ENCODE measurements at places on chromosomes 6 and 20.
A peak's percentile ranks its signal among the peaks of the same experiment; 100 is the strongest.

- DNase-seq, result no peak
Observed at GRCh38 chr6:29744131-29744530, 20.9 kb downstream of the HLA-F start.

DNA sequence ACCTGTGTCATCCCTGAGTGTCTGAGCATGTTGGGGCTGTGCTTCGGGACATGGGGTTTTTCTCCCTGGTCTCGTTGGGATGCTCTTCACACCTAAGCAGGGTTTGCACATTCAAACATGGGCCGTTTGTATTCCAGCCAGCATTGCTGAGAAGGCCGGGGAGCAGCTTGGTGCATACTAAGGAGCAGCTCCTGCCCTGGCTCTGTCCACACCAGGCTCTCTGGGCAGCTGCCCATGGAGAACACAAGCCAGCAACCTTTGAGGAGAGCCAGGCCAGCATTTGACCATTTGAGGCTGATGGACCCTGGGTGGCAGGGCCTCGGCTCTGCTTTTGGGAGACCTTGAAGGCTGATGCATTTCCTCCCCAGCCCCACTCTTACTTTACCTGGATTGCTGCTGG lies 92.1 kb downstream of the PHACTR3 start:
- DNase-seq, result no peak

- DNase-seq, result no peak
Observed at GRCh38 chr20:63574829-63575743, 1.0 kb upstream of the HELZ2 start.

DNA sequence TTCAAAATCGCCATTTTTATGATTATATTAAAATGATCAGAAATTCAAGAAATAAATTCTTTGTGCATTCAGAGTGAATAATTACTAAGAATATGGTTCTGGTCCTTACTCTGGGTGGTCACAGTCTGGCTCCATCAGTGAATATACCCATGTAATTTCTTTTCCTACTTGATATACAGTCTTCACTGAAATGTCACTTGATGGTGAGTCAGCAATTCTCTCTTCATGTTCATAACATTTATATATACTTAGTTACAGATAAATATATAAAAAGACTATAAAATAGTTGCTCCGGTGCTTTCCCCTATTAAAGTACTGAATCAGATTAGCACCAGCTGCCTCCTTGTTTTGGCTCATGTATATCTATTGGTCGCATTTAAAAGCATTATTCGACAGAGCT lies 56.4 kb upstream of the MTRF1L start:
- peak; percentile 13 for DNase-seq

- peak; percentile 30 for DNase-seq
Observed at GRCh38 chr6:44217332-44218143, 812 bp downstream of the MYMX start.

DNA sequence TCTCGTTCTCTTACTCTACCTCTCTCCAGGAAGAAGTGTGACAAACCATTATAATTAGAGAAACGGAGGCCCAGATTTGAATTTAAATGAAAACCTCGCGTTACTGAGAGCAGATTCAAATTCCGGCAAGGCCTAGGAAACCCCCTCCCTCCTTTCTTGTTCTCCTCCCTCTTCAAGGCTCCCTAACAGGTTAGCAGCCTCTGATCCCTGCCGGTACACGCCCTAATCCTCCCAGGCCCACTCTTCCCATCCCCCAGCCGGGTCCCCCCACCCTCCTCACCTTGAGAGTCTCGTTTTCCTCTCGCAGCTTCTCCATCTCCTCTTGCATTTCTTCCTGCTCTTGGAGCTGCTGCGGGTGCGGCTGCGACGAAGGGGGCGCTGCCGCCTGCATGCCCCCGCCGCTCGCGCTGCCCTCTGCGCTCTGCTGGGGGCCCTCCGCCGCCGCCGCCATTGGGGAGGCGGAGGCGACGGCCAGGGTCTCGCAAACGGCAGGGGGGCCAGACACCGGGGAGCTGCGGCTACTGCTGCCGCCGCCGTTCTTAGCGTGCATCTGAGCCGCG lies 3.8 kb downstream of the MTCL3 start:
- DNase-seq, result peak; percentile 56

DNA sequence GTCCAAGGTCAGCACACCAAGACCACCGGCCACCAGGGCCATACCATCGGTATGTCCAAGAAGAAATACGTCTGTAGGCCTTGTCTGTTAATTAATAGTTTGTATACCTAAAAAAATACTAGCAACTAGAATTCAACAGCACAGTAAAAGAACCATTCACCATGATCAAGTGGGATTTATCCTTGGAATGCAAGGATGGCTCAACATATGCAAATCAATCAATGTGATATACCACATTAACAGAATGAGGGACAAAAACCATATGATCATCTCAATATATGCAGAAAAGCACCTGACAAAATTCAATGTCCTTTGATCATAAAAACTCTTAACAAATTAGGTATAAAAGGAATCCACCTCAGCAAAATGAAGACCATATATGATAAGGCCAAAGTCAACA lies 24.4 kb downstream of the RPP40 start:
- no peak for DNase-seq

DNA sequence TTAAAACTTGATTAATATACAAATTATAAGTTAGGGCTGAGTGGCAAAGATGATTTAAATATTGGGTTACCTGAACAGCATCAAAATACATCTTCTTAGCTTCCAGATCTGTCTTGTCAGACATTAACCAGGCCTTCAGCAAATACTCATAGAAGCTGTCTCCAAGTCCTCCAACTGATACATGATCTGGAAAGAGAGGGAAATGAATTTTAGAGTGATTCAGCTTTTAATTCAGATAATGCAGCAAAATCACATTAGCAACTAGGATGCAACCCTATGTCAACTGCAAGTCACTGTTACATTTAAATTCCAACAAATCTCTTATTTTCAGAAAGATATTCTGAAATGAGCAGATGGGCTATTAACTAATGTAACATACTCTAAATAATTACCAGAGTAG lies 115.2 kb upstream of the FAM184A start:
- DNase-seq, result no peak

- DNase-seq, result no peak
Observed at GRCh38 chr6:15369838-15370237, 124.0 kb downstream of the JARID2 start.

- peak; percentile 20 for DNase-seq
Observed at GRCh38 chr6:129893640-129894039, 32.5 kb upstream of the TMEM244 start.

- no peak for DNase-seq
Observed at GRCh38 chr6:134911547-134911946, 38.4 kb downstream of the ALDH8A1 start.

- no peak for DNase-seq
Observed at GRCh38 chr6:124941259-124941658, 21.0 kb upstream of the RNF217 start.

DNA sequence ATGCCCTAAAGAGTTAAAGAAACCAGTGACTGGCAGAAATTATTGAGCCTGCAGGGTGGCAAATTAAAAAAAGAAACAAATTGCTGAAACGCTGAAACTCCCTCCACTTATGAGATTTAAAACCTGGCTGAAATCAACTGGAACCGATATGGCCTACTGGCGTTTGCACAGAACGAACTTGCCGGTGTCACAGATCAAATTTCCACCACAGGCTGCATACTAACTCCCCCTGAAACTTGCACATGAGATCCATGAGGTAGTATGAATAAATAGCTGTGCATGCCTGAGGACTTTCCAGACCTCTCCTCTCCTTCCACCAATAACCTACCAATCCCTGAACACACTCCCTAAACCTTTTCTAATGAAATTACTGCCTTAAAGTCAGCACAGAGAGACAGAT lies 150.4 kb downstream of the RNGTT start:
- no peak for DNase-seq

GRCh38 chr6:148972481-148972880 lies 225.7 kb downstream of the UST start:
- peak; percentile 85 for DNase-seq

- peak; percentile 84 for DNase-seq
Observed at GRCh38 chr6:43926634-43927531, 156.9 kb downstream of the VEGFA start.

GRCh38 chr6:35096129-35096862 lies 44.8 kb downstream of the TCP11 start:
- DNase-seq, result peak; percentile 95

GRCh38 chr6:137216106-137216505 lies 3.1 kb downstream of the IFNGR1 start:
- no peak for DNase-seq

DNA sequence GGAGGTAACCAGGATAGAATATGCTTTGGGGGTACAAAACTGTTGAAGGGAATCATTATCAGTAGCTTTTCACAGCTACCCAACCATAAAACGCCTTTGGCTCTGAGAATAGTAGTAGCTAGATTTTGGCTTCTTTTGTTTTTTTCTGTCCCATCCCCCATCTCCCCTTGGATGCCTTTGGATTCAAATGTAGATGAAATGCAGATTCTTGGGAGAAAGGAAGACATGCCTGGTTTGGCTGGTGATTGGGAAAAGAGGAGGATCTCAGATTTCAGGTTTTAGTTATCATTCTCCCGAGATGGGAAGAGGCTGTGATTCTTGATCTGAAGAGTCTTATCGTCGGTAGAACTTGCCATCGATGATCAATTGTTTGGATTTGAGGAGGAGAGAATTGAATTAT lies 3.5 kb upstream of the CDYL start:
- no peak for DNase-seq

DNA sequence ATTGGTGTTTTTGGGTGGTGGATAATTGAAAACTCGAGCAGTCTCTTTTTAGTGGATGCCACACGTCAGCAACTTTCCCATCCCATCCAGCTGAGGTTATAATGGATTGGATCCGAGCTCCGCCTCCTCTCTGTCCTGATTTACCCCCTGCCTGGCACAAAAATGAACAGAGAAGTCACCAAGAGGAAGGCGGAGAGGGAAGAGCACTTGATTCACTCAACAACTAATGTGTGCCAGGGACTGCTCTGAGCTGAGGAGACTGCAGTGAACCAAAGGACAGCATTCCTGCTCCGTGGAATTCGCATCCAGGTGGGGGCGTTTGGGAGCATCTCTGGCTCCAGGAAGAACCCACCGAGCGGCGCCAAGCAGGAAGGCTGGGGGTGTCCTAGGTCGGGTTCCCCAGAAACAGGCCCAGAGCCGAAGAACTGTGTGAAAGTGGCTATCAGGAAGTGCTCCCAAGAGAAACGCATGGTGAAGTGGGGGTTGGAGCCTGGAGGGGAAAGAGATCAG lies 95.8 kb upstream of the NAA20 start:
- DNase-seq, result no peak

DNA sequence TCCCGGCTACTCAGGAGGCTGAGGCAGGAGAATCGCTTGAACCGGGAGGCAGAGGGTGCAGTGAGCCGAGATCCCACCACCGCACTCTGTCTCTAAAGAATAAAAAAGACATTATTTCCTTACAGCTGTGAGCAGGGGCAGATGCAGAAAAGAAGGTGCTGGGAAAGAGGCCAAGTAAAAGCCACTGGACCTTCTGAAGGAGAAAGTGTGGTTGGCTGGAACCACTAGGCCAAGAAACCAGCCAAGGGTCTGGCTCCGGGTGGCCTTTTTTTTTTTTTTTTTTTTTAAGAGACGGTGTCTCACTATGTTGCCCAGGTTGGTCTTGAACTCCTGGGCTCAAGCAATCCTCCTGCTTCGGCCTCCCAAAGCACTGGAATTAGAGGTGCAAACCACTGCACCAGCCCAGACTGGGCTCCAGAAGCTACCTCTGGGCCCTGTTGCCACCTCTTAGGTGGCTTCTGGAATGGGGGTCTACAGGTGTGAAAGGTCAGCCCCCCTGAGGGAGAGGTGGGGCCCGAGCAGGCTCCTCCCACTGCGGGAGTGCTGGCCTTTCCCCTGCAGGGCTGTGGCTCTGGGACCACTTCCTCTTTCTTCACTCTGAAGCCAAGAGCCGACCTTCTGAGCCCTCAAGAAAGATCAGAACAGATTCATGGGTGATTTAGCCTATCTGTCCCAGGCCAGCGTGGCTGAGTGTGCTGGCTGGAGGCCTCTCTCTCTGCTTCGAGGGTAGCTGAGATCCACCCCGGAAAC lies at the start of gene FGD2:
Gene FGD2 (plus strand): TSS at position 595 of the 750 bp plus-strand sequence. CDS start 163 bp downstream, outside the sequence.
- no peak for DNase-seq

GRCh38 chr6:78618970-78619369 lies 248.4 kb upstream of the IRAK1BP1 start:
- DNase-seq, result no peak

- DNase-seq, result no peak
Observed at GRCh38 chr6:1070085-1070521, 241.8 kb upstream of the FOXQ1 start.

DNA sequence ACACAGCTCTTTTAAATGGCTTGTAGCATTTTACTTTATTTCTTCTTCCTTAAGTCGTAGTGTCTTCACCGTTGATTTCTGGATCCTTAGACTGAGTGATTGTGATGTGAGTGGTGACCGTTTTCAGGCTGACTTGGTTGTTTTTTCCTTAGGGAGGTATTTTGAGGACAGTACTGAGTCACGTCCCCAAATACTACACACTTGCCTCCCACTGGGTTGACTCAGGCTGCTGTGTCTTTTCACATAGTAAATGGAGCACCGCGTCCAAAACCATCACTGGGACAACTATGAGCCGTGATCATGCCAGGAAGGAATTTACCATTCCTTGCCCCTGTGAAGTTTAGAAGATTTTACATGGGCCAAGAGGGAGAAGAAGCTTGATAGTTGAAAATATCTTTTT lies 174.1 kb downstream of the FARS2 start:
- DNase-seq, result no peak

GRCh38 chr20:41877911-41878310 lies 259.7 kb upstream of the CHD6 start:
- no peak for DNase-seq

DNA sequence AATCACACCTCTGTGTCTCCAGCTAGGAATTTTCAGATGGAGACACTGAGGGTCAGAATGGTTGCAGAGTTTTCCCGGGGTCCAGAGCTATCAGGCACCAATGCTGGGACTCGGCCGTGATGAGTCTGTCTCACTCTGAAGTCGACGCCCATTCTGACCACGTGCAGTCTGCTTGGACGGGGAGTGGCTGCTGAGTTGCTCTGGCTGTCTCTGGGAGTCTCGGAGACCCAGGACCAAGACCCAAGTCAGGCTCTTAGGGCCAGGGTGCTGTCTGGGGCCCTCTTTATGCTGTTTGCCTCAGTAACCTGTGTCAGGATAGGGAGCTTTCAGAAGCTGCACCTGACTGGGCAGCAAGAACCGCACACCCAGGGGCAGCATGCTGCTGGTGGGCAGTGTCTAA lies 4.6 kb downstream of the IP6K3 start:
- DNase-seq, result no peak

DNA sequence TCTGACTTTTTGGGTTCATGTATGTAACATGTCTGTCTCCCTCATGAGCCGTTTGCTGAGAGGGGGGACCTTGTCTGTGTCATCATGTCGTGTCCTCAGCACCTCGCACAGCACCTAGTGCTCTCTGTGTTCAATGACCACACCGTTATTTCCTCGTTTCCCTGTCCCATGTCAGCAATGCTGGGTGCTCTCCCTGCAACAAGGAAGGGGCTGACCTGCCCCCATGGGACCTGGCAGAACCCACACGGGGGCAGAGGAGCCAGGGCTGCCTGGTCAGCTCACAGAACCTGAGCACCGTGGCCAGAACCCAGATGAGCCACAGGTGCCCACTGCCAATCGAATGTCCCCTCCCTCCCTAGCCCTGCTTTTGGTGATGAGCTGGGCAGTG lies 7.3 kb downstream of the ADA start:
- no peak for DNase-seq

GRCh38 chr6:126826166-126826714 lies 292.2 kb upstream of the RSPO3 start:
- DNase-seq, result no peak

All from NCI-H524 (cell line).